Heart right ventricle (tissue), 16 donors: ENCODE measurements at places on chromosomes 2 and 18.

GRCh38 chr2:181008407-181008806, 28.0 kb downstream of the UBE2E3 start:
- DNase-seq, result no peak

GRCh38 chr18:72840109-72840508, 27.7 kb downstream of the NETO1 start:
- DNase-seq, result no peak

DNA sequence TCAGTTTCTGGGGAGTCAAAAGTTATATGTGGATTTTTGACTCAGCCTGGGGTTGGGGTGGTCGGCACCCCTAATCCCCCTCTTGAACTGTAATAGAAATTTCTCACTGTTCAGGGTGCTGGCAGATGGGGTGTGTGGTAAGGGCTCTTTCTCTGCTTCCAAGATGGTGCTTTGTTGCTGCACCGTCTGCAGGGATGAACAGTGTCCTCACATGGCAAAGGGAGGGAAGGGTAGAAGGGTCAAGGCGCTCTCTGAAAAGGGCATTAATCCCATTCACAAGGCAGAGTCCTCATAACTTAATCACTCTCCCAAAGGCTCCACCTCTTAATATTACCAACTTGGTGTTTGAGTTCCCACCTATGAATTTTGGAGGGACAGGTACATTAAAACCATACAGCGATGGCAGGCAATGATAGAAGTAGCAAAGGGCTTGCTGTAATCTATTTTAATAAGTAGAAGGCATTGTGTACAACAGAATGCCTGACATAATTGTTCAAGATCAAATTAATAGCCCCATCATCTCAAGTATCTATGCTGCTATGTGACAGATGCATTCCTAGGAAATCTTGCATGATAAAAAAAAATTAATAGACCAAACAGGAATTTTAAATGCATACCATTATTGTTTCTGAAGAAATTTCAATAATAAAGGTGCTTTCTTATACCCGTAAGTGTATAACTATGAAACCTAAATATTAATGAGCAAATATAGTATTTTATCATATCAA, 28.1 kb downstream of the MMADHC start:
- no peak for DNase-seq

- no peak for DNase-seq
Observed at GRCh38 chr2:156158808-156159207, 173.7 kb downstream of the NR4A2 start.

DNA sequence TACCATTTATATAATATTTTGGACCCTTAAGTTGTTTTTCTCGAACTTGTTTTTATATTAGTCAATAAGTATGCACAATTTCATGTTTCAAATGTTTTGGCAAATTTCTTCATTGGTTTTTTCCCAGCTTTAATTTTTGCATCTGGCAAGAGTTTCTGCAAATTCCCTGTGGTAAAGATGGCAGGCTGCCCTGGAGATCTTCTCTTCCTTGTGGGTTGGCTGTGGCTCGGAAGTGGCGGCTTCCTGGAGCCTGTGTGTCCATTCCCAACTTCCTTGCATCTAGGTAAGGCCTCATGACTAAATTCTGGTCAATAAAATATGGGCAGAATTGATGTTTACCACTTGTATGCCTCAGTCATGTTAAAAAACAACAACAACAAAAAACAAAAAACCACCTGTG, 818.6 kb downstream of the EPHA4 start:
- no peak for DNase-seq

DNA sequence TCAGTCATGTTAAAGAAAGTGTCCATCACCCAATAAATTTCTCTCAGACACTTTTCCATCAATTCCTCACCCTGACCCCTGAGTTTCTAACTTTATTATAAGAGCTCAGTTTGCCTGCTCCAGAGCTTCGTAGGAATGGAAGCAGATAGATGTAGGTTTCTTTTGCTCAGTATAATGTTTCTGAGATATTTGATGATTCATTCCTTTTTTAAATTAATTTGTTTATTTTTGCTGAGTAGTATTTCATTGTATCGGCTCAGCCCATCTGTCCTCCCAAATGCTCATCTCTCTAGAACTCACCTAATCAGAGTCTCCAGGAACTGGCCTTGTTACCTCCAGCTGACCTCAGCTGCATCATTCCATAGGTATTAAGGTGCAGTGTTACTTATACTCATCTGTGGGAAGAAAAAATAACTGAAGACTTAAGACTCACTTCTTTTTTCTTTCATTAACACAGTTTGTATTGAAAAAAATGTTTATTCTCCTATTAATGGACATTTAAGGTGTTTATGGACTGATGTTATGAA, 11.9 kb upstream of the BCL2L11 start:
- no peak for DNase-seq

DNA sequence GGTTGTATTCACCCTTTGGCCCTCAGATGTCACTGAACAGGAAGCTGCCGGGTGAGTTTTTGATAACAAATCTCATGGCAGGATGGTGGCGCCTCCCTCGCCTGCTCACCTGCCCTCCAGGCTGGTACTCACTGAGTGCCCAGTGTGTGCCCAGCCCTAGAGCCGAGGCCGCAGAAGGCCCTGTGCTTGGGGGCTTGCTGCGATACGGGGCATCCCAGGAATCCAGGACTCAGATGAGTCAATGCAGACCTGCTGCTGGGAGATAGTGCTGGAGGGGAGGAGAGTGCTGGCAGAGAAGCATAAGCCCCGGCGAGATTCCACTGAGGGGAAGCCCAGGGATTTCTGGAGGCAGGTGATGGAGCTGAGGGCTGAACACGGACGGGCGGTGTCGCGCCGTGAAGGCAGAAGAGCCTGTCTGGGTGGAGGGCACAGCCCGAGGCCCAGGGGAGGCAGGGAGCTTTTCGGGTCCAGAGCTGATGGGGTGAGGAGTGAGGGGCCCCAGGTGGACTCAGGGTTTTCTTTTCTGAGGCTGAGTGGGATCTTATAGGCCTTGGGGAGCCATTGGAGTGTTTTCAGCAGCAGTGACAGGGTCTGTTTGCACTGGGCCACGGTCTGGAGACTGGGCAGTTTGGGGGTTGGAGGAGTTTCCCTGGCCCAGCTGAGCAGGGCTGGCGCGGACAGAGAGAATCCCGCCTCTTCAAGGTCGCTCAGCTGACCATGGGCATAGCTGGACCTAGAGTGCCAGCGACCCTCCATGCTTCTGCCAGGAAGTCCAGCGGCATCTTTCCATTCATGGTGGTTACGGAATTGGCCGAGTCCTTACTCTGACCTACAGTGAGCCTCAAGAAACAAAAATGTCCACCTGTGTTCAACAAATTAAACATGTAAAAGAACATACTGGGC, 35.5 kb downstream of the LDLRAD4 start:
- no peak for DNase-seq

GRCh38 chr2:110170102-110170501, 34.7 kb downstream of the NPHP1 start:
- DNase-seq, result no peak

GRCh38 chr2:190599073-190599472, 49.8 kb upstream of the NAB1 start:
- DNase-seq, result no peak

DNA sequence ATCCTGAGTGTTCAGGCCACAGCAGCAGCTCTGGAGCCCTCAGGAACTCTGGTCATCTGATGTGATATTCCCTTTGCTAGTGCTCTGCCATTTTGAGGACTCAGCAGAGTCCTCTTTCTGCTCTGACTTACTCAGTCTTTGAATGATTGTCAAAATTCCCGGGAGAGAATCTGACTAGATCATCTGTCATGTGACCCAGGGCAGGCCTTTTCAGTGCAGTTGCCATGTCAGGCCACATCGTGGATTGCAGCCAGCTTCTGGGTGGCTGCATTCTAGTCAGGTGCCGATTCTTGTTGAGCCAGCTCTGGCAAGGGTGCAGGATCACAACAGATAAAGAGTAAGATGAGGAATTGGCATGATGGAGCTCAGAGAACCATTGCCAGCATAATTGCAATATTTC, 795.6 kb downstream of the CPS1 start:
- DNase-seq, result no peak

GRCh38 chr2:130767408-130767775, 12.1 kb downstream of the AMER3 start:
- DNase-seq, result no peak

DNA sequence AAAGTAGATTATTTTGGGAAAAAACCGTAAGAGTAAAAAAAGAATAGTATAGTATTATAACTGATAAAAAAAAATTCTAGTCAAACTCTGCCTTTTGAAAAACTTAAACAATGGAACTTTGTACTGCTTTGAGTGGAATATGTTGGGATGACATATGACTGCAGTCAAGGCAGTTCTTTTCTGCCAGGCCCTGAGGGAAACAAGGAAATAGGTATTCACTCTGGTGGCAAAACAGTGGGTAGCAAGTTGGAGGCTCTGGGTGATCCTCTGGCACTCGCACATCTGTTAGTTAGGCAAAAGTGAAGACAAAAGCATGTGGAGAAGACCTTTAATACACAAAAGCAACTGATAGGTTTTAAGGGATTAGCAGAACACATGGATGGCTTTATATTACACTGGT, 102.2 kb downstream of the ARHGEF33 start:
- DNase-seq, result no peak

DNA sequence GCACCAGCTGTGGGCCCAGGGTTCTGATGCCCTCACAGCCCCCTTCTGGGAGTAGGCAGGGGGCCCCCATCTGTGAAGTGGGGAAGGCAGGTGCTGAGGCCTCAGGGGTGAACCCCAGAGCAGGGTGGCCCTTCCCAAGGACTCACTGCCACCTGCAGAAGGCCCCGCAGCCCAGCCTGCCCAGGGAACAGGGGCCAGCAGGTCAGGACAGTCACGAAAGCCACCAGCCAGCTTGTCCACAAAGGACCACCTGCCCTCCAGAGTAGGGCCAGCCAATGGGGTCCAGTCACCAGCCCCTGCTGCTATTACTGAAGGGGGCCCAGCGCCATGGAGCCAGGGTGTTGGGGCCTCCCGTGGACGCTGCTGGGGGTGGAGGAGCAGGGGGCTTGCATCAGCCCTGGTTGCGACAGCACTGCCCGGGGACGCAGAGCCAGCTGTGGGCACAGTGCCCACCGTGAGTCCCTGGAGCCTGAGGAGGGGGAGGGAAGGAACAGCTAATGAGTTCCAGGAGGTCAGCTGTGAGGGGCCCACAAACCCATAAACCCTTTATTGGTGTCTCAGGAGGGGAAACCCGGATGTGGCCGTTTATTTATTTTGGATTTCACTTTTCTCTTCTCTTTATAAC, 11.5 kb upstream of the SNED1 start:
- DNase-seq, result no peak
